ENCODE measurements at places on chromosomes 12 and 14.

- no peak for DNase-seq
Measured at GRCh38 chr14:47020500-47020899, 368.9 kb upstream of the RPL10L start.

- DNase-seq: no peak
Measured at GRCh38 chr12:19129122-19129485, 429 bp upstream of the PLEKHA5 start.

- DNase-seq: no peak
Measured at GRCh38 chr14:31854508-31855075, 222.5 kb upstream of the ARHGAP5 start.

DNA sequence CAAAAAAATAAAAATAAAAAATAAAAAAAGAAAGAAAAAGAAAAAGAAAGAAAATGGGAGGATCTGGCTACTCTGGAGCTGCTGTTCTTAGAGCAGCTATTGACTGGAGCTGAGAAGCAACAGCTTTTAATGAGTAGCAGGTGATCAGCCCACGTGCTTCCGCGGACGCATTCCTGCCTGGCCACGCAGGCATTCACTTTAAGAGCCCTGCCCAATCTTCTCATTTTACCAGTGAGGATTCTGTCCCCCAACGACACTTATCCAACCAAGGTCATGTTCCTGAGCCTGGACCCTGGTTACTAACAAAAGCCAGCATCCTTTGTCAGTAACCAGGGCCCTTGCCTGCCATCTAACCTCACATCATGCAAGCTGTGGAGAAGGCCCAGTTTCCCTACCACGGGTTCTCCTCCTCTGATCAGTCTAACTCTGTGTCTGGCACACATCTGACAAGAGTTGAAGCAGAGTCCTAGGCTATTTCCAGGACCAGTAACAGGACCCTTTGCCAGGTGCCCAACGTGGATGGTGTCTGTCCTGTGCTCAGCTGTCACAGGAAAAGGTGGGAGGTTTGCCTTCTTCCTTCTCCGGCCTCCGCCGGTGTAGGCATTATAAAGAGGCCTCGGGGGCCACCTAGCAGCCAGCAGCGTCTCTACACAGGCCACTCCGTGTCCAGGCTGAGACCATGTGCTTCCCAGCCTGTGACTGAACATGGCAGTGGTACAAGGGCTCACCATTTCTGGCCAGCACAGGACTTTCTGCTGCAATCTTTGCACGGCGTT, 60.9 kb upstream of the GPATCH2L start:
- no peak for DNase-seq

DNA sequence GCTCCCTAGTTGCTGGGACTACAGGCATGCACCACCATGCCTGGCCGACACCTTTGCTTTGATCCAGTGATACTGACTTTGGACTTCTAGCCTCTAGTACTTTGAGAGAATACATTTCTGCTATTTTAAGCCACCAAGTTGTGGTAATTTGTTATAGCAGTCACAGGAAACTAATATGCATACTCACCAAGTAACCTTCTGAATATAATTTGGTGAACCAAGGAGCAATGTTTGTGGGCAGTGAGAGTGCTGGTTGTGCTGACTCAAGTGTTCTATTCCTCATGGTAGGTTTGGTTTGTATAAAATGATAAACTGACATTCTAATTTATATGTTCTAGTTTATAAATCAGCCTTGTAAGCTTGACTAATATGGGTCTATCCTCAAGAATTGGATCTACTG, 42.4 kb upstream of the MMP19 start:
- no peak for DNase-seq
